ENCODE measurements at places on chromosomes 6 and 20. TPM values are rescaled to one million over a fixed set of nuclear protein-coding genes. Genes with fewer than 3 reads are reported as not detected.

Gene SNRPB
- 463 TPM for total RNA-seq

Gene LINC00237
- not detected for total RNA-seq

Gene PLN
- not detected for total RNA-seq

Gene C4A
- 3.7 TPM for total RNA-seq

Gene FOXQ1
- total RNA-seq: not detected

Gene KHDC1
- 5.1 TPM for total RNA-seq

Gene PTPRA
- total RNA-seq: 48.4 TPM

Gene EGFL8
- total RNA-seq: 11.9 TPM

Gene RBM24
- not detected for total RNA-seq

Gene CYB5R4
- 30.3 TPM for total RNA-seq

Gene MPIG6B
- not detected for total RNA-seq

Gene SLC32A1
- total RNA-seq: not detected

Gene WASF1
- total RNA-seq: 2.9 TPM

Gene GMPR
- 0.80 TPM for total RNA-seq

Gene UNC5CL
- 1.2 TPM for total RNA-seq

Gene NFYA
- total RNA-seq: 26.8 TPM

Gene NOTCH4
- 1.5 TPM for total RNA-seq

Gene HLA-DRA
- total RNA-seq: 12.9 TPM

Gene HDDC2
- 113 TPM for total RNA-seq

Gene TNFRSF6B
- not detected for total RNA-seq

Gene SNAP91
- not detected for total RNA-seq

Gene OPN5
- total RNA-seq: not detected

Gene C6orf163
- 1.4 TPM for total RNA-seq

Gene TCF21
- not detected for total RNA-seq

Gene HCK
- not detected for total RNA-seq

Gene LYRM2
- 37.6 TPM for total RNA-seq

Gene SLC12A5
- not detected for total RNA-seq

Gene SNAI1
- 0.40 TPM for total RNA-seq

Gene HSPA12B
- not detected for total RNA-seq

Gene IPCEF1
- total RNA-seq: 13.0 TPM

Gene MCCD1
- total RNA-seq: not detected

Gene SLC29A1
- total RNA-seq: 116 TPM

All from activated CD8-positive, alpha-beta memory T cell treated with anti-CD3 and anti-CD28 coated beads for 36 hours (primary cell).